CD4-positive, alpha-beta memory T cell (primary cell): ENCODE measurements at places on chromosomes 7 and 10.
A peak's percentile ranks its signal among the peaks of the same experiment; 100 is the strongest.

- no peak for DNase-seq
Measured at GRCh38 chr7:158407581-158408317, 179.9 kb downstream of the PTPRN2 start.

GRCh38 chr7:104299323-104299722 is 29.1 kb upstream of the LHFPL3 start:
- DNase-seq = no peak

DNA sequence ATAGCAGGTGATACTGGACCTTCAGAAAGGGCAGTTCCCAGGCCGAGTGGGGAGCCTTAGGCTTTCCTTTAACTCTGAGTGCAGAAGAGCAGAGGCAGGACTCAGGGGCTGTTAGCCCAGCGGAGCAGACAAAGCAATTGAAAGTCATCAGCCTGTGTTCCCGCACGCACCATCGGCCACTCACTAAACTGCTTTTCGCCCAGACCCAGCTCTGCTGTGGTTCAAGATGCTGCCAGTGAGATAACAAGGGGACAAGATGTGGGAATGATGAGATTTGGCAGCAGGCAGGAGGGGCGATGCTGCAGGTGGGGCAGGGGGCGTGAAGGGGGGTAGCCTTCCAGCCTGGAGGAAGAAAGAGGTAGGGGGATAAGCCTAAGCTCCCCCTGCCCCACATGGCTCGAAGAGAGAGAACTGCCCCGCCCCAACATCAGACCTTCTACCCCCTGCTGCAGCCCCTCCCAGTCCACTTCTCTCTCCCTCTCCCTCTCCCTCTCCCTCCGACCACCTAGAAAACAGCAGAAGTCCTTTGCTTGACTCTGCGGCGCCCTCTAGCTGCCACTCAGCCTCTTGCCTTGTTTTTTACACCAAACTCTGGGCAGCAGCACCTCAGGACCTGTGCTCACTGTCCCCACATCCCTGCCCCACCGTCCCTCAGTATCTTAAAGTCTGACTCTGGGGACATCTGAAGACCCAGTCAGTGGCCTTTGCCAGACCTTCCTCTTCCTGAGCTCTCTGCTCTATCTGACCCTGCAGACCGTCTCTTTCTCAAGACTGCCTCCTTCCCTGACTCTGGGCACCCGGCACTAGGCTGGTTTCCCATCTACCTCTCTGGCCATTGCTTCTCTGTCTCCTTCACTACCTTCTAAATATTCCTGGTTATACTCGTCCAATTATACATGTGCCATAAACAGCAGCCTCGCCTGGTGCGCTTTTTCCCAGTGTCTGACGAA is 110.5 kb downstream of the C10orf105 start:
- DNase-seq = peak; percentile 37

GRCh38 chr7:40003597-40003996 is 53.5 kb downstream of the CDK13 start:
- DNase-seq = no peak

DNA sequence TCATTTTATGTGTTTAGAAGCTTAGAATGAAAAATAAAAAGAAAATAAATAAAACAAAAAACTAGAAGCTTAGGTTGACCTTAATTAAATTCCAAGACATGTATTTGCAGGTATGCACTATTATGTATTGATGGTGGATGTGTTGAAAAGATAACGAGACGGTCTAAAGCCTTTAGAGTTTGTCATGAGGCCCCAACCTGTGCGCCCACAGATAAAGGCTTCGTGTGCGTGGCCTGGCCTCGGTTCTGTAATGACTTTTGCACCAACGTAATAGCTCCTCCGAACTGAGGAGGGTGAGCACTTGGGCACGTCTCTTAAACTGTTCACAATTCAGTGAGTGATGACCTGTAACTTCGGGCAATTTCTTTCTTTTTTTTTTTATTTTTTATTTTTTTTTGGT is 43.7 kb upstream of the NCAPG2 start:
- DNase-seq = no peak
